ENCODE measurements at places on chromosomes 3 and 15. TPM values are rescaled to one million over a fixed set of nuclear protein-coding genes. Genes with fewer than 3 reads are reported as not detected.

C2CD4A gene
- not detected for total RNA-seq

DNA sequence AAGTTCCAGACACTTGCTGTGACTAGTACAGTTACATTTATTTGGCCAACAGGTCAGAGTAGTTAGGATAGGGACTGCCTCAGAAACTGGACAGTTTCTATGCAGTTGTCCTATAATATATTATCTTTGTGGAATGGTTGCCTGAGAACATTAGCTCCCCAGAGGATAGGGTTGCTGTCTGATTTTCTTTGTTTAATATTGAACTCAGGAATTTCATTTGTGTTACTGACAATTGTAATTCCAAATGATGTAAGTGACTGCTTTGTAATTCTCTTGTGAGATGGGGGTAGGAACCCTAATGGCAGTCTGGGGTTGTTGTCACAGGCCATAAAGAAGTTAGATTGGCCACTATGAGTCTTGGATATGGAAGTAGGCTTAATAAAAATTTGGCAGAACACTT is 2.2 kb downstream of the NXPE3 start:
- no peak for DNase-seq

DNA sequence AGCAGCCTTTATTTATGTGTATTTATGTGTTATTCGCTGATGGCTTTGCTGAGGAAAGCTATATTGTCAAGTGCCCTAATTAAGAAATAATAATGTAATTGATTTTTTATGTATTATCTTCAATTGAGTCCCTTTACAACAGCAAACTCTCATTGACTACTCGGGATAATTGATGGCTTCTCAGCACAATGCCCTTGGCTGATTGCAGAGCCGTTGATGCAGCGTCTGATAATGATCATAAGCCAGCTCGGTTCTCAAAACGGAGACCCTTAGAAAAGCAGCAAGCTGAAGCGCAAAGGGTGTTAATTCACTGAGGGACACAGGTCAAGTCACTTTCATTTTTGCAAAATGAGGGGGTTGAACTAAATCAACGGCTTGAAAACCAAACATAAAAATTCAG is 357.1 kb upstream of the KCNH8 start:
- DNase-seq, result no peak

DNA sequence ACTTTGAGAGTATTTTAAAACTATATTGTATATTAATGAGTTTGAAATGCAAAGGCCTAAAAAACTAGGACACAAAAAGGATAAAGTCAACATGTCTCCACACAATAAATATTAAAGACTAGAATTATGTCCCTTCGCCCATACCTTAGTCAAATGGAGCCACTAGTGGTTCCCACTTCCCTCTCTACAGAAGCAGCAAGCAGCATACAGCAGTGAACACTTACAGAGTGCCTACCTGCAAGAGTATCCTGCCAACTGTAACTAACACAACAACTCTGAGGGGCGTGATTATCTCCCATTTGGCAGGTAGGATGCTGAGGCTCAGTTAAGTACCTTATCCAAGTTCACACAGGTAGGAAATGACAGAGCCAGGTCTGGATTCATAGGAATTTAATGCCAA is 17.2 kb downstream of the DYNC1LI1 start:
- DNase-seq, result no peak

All from posterior vena cava (tissue), 2 donors.